ENCODE measurements at places on chromosomes 11 and 22. TPM values are rescaled to one million over a fixed set of nuclear protein-coding genes. Genes with fewer than 3 reads are reported as not detected.

- no peaks in the 10 kb centered on the region for H3K36me3 ChIP-seq
- no peak for DNase-seq
- no peaks in the 10 kb centered on the region for H3K4me1 ChIP-seq
- no peak overlapping the region for H3K27ac ChIP-seq
Measured at GRCh38 chr22:22600531-22601261, 41.6 kb upstream of the PRAME start.

DNA sequence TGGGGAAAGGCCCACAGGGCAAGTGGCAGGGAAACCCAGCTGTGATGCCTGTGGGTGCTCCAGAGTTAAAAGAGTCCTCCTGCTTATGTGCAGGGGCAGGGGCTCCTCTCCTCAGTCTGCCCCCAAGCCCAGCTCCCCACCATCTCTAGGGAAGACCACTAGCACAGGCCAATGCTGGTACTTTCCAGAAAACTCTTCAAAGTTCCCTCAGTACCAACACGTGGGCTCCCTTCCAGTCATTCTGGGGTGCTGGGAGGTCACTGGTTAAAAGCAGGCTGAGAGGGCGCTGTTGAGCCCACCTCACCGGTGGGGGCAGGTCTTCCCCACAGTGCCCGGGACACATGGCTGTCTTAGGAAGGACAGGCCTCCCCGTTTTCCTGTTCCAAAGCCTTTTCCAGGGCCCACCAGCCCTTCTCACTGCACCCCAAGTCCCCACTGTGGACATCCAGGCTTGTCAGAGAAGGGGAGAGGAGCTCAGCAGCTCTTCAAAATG lies 154.6 kb downstream of the TRIM29 start:
- no peaks in the 10 kb centered on the region for H3K36me3 ChIP-seq
- H3K4me1 ChIP-seq = no peaks in the 10 kb centered on the region
- H3K27ac ChIP-seq = no peak overlapping the region

- no peak overlapping the region for H3K27ac ChIP-seq
- H3K27me3 ChIP-seq = no peaks in the 10 kb centered on the region
- no peak overlapping the region for H3K4me3 ChIP-seq
- H3K4me1 ChIP-seq = peaks cover 17% of the 10 kb centered on the region
Measured at GRCh38 chr11:12448131-12448939, 71.0 kb downstream of the PARVA start.

Gene GPHA2
- 2.1 TPM for total RNA-seq

Data from PC-9 (cell line).